ENCODE measurements at places on chromosomes 6 and 20.

- no peak for DNase-seq
These were observed 744.0 kb upstream of the MAP3K7 start for GRCh38 chr6:91330896-91331295.

DNA sequence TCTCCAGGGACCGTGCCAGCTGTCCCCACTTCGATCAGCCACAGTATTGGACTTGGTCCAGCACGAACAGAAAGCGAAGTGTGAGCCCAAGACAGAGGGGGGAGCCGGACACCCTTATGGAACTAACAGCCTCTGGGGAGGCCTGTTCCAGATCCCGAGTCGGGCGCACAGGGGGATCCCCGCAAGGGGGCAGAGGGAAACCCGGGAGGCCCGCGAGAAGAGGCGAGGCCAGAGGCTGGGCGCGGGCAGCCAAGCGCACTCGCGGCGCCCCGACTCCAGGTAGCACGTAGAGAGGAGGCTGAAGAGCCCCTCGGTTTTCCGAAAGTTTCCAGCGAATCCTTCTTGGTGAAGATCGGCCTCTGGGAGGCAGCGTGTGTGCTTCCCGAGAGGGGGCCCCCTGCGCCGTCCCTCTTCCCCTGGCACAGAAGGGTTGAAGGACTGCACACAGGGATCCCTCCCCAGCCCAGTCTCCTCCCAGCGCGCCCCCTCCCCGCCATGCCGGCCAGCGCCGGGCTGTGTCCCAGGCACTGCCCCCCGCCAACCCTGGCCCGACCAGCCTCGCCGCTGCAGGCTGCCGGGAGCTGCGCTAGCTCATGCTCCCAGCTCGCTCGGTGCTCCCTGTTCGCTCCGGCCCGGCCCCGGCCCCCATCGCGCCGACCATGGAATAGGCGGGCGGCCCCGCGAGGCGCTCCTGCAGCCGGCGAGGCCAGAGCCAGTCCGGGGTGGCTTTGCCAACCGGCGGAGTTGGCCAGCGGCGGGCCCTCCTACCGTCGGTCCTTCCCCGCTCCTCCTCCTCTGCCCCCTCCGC, 577 bp upstream of the SLC24A3 start:
- DNase-seq: no peak

DNA sequence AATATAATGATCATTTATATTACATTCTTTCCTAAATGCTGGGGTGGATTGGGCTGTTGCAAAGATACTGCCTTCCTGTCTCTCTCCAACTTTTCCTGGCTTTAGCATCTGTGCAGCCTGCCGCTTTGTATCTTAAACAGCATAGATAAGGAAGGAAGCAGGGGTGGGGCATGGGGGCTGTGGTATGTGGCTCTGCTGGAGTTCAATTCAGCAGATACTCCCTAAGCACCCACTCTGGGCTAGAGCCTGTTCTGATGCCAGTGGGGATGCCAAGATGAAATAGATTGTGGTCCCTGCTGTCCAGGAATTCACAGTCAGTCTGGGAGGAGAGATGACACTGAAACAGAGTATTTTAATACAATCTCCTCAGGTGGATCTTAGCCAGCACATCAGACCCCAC, 56.8 kb downstream of the EIF2S2 start:
- DNase-seq: no peak

DNA sequence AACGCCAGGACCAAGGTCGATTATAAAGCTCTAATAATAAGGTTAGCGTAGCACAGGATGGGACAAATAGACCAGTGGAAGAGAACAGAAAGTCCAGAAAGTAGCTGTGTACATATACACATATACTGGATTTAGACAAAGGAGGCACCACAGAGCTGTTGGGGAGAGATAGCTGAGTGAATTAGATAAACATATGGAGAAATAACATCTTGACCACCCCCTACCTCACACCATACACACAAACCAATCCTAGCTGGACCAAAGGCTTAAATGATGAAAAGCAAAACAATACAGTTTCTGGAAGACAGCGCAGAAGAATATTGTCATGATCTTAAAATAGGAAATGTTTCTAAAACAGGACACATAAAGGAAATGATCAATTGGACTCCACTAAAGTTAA, 112.9 kb downstream of the PXDC1 start:
- no peak for DNase-seq

DNA sequence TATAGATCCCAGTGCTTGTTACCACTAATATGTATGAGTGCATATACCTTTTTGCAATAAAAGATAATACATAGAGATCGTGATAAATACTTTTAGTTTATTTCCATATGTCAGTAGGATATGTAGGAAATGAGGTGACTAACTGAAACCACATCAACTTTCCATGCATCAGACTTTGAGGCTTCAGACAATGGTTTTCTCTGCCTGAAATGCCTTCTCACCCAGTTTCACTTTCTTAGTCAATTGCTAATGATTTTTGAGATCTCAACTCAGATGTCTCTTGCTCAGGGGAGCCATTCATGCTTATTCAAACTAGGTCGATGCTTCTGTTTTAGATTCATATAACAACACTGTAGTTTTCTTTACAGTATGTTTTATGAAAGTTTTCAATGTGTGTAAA, 626.6 kb upstream of the ADGRB3 start:
- no peak for DNase-seq

- DNase-seq: no peak
These were observed 1.2 kb downstream of the RPS21 start for GRCh38 chr20:62387933-62388635.

DNA sequence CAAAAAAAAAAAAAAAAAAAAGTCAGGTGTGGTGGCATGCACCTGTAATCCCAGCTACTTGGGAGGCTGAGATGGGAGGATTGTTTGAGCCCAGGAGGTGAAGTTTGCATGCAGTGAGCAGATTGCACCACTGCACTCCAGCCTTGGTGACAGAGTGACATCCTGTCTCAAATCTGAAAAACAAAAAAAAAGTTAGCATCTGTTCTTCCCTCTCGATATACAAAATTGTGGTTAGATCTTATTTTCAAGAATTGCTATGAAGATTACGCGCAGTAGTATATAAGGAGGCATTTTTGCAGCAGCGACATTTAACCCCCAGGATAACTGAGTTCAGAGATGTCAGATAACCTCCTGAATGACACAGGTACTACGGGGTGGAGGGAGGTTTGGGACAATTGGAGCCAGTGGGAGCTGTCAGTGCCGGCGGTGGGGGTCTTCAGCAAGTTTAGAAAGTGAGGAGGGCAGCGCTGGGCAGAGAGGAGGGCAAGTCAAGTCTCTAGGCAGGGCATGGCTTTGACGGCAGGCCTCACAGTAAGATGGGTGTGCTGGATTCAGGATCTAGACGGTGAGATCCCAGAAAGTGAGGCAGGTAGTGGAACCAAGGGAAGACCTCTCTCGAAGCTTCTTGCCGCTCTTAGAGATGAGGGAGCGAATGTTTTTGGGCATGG, 26.2 kb upstream of the MRPS18A start:
- no peak for DNase-seq

- no peak for DNase-seq
These were observed 445.1 kb upstream of the JAG1 start for GRCh38 chr20:11118802-11119380.

DNA sequence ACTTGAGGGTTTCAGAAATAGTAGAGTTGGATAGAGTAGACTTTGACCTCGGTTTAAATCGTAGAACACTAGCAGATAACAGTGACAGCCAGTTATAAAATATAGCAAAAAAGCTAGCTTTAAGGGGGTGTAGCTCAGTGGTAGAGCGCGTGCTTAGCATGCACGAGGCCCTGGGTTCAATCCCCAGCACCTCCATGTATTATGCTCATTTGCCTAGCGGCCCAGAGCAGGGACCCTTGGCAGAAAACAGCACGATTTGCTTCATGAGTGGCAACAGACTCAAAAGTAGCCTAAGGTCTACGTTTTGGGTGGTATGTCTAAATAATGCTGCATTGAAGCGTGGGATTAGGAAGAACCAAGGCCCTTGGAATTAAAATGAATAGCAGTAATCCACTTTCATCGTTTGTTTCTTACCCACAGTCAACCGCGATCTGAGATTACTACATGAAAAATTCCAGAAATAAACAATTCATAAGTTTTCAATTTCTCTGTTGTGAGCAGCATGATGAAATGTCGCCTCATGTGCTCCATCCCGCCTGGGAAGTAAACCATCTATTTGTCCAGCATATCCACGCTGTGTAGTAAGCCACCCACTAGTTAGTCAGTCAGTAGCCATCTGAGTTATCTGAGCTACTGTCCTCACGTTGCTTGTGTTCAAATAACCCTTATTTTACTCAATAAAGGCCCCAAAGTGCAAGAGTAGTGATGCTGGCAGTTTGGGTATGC, 184.9 kb downstream of the GPX5 start:
- no peak for DNase-seq

Data from stimulated activated CD8-positive, alpha-beta memory T cell treated with anti-CD3 and anti-CD28 coated beads, Interleukin-7, amount 100 ng/mL, for 48 hours (primary cell).